ENCODE measurements at places on chromosomes 11 and 22.

DNA sequence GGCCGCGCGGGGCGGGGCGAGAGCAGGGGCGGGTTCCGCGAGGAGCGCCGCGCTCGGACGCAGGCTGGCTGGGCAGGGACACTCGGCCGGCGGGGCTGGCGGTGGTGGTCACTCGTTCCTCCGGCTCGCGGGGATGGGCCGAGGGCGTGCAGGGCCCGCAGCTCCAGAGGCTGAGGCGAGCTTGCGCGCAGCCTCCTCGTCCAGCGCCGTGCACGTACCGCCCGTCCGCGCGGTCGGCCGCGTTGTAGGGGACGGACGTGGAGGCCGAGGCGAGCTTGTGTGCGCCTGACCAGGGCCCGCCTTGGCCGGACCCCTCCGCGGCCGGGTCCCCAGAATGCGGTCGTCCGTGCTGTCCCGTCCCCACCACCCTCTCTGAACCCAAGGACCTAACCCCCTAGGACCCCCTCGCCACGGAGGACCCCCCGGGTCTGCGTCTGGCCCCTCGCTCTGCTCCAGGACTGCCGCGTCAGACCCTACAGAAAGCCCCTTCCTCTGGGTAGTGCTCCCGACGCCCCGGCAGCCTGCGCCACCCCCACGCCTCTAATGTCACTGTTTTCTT is 569 bp upstream of the YPEL1 start:
- DNase-seq = no peak

- DNase-seq = no peak
Observed at GRCh38 chr22:26461188-26461810, 22.3 kb downstream of the HPS4 start.

DNA sequence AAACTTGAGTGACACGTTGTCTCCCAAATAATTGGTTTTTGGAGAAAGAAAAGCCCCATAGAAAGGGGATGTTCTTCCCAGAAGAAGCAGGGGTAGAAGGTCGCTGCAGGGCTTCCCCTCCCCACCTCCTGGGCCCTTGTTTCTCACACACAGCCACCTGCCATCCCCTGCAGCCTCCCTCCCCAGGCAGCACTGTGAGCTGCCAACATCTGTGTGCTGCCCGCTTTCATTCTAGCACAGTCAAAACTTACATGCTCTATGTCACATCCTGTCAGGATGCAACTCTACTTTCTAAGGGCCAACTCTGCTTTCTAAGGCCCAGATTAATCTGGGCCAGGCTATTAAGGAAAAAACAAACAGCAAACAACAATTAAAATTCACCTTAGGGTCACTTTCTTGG is 309.4 kb upstream of the ZC3H12C start:
- DNase-seq = no peak

DNA sequence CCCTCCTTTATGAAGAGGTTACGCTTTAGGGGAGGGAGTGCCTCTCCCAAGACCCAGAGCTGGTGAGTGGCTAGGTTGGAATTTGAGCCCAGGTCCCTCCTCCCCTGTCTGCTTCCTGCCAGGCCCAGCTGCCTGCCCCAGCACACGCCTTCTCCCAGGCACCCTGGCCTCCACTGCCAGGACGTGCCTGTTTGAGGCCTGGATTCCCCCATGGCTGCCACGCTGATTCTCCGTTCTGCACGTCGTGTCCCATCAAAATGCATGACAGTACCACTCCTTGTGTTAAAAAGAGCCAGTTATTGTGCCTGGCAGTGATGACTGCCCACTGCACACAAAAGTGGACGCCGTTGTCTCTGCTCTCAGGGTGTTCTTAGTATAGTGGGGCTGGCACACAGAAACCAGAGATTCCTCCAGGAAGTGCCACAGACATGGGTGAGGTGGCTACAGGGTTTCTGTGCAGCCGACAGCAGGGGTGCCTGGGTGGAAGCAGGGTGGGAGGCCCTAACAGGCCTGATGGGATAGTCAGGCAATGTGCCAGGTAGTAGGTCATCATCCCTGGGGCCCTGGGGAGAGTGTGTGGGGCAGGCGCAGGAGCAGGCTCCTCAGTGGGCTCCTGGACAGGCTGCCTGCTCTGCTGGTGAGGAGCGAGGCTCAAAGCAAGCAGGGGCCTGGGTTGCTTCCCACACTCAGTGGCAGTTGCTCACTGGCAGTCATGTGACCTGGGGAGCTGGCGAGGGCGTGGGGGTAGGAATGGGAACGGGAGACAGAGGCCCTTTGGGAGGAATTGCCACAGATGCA is 24.2 kb downstream of the MED15 start:
- no peak for DNase-seq

DNA sequence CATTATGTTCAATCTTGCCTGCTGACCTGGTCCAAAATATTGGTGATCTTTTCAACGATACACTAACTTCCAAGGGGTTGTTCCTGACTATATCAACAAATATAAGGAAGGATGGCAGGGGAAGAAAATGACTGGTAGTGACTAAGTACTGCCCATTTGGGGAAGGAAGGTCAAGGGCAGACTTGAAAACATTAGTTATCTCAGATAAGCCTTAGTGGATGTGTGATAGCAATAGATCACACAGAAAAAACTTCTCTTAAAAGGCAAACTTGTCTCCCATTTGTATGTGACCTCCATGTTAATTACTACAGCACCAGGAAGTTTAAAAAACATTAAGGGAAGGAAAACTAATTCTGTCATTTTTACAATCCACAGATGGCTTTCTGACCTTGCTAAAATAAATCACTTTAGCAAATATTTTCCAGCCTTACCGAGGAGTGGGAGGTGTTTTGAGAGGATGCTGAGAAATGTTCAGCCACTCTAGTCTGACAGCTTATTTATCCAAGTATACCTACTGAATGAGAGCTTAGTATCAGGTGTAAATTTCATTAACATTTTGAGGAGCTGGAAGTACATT is 88.2 kb upstream of the DDI1 start:
- no peak for DNase-seq

DNA sequence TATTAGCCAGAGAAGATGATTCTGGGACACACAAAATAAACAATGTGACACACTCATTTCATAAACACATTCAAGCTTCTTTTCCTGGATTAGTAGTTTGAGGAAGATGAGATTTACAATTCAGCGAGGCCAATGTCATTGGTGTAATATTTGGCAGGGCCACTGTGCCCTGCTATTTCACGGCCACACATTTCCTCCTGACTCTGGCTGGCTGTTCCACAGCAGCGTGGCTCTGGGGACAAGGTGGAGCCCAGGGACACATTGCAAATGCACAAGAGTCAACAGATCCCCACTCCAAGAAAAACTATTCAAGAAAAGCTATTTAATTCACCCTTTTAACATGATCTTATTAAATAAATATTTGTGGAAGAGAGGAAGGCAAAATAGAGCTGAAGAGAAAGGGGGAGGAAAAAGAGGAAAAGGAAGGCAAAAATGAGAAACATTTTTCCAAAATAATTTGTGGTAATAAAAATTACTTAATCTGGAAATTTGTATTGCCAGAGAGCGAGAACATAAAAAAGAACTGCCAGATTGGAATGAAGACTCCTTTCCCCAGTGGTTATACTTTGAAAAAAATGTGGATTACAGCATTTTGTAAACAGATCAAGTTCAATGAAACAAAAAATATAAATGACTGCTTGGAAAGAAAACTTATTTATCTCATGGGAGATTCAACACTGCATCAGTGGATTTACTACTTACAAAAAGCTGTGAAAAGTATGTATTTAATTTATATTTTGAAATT is 27.1 kb downstream of the NXPE2 start:
- DNase-seq = no peak

DNA sequence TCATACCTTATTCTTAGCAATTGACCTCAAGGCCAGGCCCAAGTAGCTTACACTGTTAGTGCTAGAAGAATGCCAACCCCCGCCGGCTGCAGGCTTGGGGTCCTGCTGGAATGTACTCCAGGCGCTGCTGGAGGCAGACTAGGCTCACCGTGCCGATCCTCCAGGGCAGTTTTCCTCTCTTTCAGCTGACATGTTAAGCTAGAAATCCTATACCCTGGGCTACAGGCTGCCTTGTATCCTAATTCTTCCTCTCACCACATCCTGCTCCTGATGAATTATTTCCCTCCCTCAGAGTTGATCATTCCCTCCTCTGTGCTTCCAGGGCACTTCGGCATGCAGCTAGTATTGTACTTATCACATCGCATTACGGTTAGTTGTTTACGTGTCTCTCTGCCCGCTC is 3.4 kb downstream of the SPTBN2 start:
- DNase-seq = no peak
